ENCODE measurements at places on chromosomes 12 and 14.

- DNase-seq, result no peak
Measured at GRCh38 chr12:107027636-107028053, 40.7 kb upstream of the MTERF2 start.

GRCh38 chr12:27537855-27538675, 14.1 kb downstream of the PPFIBP1 start:
- no peak for DNase-seq

DNA sequence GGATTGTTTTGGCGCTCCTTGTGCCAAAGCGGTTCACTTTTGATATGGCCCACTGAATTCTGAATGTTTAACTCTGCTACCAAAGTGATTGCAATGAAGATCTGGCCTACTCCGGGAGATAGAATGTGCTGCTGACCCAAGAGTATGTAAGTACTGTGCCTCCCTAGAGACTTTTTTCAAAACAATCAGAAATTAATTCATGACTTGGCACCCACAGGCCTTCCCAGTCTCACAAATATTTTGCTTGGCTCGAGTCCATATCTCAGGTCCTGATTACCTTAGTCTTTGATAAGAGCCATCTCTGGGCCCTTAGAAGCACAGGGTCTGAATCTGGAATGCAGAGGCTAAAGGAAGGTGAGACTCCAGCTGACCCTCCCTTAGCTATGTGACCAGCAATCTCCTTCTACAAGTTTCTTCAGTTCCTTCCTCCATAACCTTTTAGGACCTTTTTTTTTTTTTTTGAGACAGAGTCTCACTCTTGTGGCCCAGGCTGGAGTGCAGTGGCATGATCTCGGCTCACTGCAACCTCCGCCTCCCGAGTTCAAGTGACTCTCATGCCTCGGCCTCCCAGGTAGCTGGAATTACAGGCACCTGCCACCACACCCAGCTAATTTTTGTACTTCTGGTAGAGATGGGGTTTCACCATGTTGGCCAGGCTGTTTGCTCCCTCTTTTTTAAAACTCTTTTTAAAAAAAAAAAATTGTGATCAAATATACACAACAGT, 49.5 kb upstream of the METAP2 start:
- DNase-seq, result no peak

DNA sequence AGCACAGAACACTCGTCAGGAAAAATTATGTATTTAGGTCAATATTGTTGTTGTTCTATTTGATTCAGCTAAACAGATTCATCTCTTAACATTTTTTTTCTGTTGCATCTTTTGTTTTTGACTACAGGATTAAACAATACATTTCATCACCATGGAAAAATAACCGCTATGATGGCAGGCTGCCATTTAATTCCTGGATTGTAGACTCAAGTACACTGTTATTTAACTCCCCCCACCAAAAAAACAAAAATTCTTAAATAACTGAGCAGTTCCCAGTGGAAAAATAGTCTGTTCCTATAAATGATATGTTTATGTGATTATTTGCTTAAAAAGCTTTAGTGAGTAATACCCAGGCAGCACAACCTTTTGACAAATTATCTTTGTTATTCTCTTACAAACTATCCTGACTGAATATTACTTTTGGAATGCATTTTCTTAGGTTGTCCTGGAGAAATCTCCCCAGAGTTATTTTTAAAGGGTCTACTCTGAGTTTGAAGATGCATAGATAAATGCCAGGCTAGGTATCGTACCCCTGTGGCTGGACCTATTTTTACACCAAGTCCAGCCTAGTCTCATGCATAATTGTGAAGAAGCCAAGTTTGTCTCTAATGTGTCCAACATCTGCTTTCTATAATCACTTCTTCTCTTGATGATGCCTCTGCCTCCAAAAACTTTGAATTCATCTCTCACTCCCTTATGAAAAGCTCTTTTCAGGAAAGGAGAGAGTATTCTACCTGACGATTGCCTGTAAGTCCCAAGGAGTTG, 3.7 kb downstream of the KERA start:
- DNase-seq, result no peak

DNA sequence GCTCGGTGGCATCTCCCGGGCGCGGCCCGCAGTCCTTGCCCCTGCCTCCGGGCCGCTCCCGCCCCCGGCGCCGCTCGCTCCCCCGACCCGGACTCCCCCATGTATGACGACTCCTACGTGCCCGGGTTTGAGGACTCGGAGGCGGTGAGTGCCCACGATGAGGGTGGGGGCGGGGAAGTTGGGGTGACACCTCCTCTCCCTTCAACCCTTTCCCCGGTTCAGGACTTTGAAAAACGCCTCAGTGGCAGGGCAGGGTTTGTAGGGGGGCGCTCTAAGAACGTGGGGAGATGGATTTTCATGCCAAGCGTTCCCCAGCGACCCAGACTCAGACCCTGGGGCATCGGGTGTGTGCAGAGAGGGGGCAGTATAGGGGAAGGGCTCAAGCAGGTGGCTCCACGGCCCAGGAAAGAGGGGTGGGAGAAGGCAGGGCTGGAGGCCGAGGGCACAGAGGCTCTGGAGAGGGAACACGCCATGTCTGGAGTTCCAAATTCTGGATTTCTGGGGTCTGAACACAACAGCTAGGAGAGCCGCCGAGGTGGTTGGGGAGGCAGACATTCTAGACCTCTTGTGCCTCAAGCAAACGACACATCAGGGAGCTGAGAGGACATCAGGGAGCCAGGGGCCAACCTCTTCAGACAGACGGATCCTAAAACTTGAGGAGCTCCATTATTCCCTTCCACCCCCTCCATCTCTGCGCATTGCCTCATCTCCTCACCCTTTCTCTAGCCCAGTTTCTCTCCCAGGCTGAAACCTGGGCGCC, 715 bp downstream of the CACNB3 start:
- no peak for DNase-seq

DNA sequence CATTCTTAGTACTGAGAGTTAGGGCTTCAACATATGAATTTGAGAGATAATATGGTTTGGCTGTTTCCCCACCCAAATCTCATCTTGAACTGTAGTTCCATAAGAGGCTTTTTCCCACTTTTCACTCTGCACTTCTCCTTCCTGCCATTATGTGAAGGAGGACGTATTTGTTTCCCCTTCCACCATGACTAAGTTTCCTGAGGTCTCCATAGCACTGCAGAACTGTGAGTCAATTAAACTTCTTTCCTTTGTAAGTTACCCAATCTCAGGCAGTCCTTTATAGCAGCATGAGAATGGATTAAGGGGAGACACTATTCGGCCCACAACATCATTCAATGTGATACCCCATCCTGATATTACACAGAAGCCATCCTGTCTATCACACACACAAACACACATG, 36.8 kb upstream of the ALG10B start:
- no peak for DNase-seq

DNA sequence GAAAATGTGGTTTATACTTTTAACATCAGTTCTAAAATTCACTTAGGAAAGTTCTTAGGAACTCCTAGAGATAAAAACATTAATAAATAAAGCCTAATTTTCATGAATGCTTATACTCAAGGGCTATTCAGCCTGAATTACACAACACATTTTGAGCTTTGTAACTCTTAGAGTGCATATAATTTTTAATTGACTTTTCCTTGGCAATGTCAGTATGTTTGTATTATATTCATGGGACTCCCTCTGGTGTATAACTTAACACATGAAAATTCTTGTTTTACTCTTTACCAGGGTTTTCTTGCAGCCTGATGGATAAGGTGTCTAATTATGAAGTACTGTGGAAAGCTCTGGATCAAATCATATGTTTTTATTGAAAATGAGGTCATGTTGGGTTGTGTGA, 150.6 kb upstream of the HMGA2 start:
- DNase-seq, result no peak

DNA sequence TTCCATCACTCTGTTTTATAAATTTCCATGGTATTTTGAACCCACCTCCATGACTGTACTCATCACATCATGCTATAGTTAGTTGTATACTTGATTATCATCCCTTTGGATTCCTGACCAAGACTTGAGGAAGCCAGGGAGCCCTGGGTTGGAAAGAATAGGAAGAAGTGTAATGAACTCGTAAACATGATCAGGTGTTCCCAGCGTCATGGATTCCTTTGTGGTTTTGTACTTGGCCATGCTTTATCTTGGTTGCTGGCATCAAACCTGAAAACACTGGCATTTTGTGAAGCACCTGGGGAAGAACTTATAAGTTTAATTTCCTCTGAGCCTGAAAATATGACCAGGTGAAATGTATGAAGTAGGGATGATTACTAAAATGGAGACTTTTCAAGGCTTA, 76.4 kb downstream of the CHST11 start:
- no peak for DNase-seq

GRCh38 chr14:76136476-76137110, 15.1 kb upstream of the GPATCH2L start:
- no peak for DNase-seq

DNA sequence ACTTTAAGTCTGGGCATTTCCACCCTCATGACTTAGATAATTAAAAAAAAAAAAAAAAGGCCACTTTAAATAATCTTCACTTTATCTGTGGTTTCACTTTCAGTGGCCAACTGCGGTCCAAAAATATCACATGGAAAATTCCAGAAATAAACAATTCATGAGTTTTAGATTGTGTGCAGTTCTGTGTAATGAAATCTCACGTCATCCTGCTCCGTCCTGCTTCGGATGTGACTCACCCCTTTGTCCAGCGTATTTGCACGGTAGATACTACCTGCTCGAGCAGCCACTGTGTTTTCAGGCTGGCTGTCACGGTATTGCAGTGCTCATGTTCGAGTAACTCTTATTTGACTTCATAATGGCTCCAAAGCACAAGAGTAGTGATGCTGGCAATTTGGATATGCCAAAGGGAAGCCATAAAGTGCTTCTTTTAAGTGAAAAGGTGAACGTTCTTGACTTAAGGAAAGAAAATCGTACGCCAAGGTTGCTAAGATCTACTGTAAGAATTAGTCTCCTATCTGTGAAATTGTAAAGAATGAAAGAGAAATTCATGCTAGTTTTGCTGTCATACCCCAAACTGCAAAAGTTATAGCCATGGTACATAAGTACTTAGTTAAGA, 2.4 kb downstream of the E2F7 start:
- DNase-seq, result no peak

DNA sequence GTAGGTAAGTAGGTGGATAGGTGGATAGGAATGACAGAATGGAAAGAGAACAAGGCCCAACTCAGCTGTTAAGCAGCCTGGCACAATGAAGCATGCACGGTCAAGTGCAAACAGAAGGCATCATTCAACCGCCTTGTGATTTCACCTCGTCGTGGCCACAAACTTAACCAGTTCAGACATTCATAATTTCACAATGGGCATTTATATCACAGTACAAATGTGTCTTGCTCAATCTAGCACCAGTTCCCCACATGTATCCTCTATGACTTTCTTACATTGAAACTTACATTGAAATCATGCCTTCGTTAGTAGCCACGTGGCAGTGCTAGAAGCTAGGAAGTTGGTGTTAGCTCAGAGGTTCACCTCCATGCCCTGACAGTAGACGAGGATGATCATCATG, 207.5 kb downstream of the ETV6 start:
- no peak for DNase-seq

- no peak for DNase-seq
Measured at GRCh38 chr12:128190052-128190451, 76.9 kb upstream of the TMEM132C start.

GRCh38 chr14:93103392-93104080, 12.2 kb downstream of the ITPK1 start:
- peak; percentile 47 for DNase-seq

DNA sequence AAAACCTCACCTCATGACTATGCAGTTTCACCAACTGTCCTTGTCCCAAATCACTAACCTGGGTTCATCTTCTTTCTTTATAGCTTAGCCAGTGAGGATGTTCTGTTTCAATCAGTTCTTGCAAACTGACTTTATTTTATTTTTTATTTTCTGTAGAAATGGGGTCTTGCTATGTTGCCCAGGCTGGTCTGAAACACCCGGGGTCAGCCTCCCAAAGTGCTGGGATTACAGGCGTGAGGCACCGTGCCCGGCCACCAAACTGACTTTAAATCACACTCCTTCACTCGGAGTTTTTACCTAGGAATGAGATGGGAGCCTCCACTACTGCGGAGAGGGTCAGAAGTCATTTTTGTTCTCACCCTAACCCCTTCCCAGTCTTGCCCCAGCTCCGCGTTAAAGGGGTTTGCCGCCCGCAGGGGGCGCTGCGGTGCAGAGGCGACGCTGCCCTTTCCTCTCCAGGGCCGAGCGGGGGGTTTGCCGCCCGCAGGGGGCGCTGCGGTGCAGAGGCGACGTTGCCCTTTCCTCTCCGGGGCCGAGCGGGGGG, 7.0 kb upstream of the B4GALNT3 start:
- peak; percentile 72 for DNase-seq

DNA sequence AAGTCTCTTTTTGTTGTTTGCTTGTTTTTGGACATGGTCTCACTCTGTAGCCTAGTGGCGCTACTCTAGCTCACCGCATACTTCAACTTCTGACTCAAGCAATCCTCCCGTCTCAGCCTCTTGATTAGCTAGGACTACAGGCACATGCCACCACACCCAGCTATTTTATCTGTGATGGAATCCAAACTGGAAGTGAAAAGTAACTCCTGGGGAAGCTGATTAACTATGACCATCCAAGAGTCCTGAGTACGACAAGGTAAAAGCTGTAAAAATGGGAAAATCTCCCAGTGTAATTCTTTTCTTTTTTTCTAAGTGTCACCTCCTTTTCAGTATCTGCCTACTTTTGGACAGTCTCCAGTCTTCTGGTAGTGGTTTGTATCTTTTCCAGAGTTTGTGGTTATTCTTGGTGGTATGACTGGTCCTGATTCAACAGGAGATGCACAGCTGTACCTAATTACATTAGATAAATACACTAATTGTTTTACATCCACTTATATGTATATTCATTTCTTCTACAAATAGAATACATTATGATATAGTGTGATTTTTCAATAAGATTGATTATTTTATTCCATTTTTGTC, 97.8 kb downstream of the SLC6A15 start:
- no peak for DNase-seq

DNA sequence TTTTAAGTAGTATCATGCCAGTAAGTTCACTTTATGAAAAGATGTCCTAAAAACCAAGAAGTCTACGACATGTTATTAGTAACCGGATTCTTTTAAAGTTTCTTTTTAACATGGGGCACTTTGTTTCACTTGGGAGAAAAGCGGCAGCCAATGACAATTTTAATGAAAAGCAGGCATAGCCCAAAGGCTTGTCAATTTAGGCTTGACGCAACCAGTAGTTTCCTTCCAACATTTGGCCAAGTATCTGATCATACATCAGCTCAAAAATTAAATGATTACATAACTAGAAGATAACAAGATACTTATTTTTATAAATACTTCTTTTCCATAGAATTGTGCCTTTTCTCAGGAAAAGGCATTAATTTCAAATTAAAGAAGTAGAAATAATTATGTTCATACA, 112.8 kb downstream of the TXNDC16 start:
- no peak for DNase-seq

Measured in stimulated activated CD4-positive, alpha-beta T cell treated with anti-CD3 and anti-CD28 coated beads, TNF-alpha, amount 100 ng/mL, for 48 hours (primary cell).